ENCODE measurements at places on chromosomes 1 and 21.

DNA sequence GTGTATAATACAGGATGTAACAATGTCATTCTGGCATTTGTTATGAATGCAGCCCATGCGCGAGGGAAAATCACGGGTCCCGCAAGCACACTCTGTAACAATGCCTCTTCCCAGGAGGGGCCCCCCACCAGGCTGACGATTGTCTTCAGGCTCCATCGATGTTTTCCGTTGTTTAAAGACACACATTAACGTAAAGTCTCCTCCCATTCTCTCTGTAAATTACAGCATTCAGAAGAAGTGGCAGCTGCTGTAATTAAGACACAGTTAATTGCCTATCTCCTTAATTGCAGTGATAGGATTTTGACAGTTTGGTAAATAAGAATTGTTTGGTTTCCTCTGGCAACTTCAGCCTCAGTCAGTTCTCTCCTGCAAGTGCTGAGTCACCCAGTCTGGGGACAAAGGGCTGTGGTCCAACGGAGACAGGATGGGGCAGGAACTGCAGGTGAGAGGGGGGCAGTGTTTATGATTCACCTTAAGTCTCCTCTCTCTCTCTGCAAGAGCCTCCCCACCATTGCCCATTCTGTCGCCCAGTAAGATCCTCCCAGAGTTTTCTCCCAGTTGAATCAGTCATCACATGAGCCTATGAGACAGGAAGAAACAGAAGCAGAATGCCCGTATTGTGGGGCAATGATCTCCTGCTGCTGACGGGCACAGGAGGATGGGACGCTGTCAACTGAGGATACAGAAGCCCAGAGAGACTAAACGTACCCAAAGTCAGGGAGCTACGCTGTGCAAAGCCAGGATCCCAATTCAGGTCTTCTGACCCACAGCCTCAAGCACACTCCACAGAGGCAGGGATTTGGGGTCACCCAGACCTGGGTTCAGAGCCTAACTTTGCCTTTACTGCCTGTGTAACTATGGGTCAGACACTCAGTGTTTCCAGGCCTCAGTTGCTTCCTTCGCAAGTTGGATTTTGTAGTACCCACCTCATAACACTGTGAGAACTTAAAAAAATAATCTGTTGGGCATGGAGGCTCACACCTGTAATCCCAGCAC lies 110.0 kb downstream of the ADSS2 start:
- no peak for DNase-seq

GRCh38 chr1:212512816-212513559 lies 80.3 kb downstream of the NENF start:
- no peak for DNase-seq

GRCh38 chr1:213953806-213954205 lies 34.0 kb upstream of the PROX1 start:
- DNase-seq = no peak

DNA sequence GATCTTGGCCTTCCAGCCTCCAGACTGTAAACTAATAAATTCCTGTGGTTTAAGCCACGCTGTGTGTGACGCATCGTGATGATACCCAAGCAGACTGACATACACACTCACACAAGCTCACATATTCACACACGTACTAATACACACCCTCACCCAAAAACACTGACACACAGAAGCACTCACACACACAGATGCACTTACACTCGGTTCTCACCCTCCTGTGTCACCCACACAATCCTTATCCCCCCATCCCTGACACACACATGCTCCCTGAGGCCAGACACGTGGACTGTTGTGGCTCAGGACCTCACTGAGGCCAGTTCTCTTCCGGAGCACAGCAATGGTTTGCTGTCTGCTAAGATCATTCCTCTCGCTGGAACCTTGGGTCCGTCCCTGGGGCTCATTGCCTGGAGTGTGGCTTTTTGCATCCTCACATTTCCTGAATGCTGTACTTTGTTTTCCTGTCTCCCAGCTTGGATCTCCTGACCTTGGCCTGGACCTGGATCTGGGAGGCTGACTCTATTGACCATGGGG lies 76.9 kb upstream of the LYST start:
- no peak for DNase-seq

GRCh38 chr1:112719706-112720105 lies 4.6 kb upstream of the PPM1J start:
- DNase-seq = no peak

- no peak for DNase-seq
These were observed 13.9 kb upstream of the IL20 start for GRCh38 chr1:206851341-206852010.
